ENCODE measurements at places on chromosomes 3 and 15.

- no peak for DNase-seq
Measured at GRCh38 chr3:46931631-46932331, 44.8 kb downstream of the CCDC12 start.

GRCh38 chr3:161325059-161325458 lies 46.3 kb downstream of the SPTSSB start:
- no peak for DNase-seq

DNA sequence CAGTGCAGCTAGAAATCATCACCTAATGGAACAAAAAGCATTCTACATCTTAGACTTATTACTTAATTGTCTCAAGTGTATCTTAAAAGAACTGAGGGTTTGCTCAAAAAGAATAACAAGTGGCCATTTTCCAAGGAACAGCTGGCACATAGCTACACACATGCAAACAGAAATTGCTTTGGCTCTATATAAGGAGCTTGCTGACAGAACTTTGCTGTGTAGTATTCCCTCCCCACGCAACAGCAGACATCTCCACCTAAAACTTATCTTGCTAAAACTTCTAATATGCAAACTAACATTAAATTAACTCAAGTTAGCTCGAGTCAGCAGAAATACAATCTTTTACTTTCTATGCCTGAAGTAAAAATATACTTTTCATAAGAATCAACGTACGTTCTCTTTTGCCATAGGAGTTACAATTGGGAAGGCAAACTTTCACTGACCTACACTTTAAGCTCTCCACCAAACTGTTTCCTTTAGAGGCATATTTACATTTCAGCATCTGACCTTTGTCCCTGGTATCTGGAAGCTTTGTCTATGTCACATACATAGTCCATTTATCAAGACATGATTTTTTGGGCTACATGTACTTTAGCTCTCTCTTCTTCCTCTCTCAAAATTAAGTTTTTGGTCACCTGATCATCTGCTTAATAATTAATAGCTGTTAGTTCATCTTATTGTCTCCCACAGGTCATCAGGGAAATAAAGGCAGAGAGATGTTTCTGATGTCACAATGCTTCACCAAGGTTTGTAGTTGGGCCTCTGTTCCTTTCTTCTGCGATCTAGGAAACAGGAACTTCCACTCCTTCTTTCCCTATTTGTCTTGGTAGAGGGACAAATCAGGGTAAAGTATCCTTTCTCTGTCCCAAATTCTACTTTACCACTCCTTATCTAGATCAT lies 163.4 kb upstream of the AGTR1 start:
- no peak for DNase-seq

- no peak for DNase-seq
Measured at GRCh38 chr15:89820666-89821611, 6.3 kb upstream of the ANPEP start.

DNA sequence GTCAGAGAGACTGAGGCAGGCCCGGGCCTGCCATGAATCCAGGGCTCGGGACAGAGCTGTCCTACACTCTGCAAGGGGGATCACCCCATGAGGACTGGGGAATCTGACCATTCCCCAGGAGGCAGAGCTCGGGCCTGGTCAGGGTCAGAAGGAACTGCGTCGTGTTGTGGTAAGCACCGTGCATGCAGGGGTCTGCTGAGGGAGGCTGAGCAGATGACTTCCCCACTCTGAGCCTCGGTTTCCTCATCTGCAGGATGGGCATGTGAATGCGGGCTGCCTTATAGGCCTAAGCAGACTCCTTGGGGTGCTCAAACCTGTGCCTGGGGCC lies 61.6 kb upstream of the IQSEC1 start:
- no peak for DNase-seq

DNA sequence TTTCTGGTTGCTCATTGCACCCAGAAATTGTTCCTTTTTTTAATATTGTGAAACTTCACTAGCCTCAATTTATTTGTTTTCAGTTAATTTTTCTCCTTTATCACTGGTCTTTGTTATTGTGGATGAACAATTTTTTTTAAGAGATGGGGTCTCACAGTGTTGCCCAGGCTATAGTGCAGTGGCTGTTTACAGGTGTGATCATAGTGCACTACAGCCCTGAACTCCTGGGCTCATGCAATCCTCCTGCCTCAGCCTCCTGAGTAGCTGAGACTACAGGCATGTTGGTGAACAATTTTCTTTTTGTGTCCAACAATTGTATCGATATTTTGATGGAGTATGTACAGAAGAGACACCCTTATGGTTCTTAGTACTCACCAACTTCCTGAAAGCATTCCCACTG lies 26.3 kb downstream of the BLM start:
- DNase-seq = no peak

DNA sequence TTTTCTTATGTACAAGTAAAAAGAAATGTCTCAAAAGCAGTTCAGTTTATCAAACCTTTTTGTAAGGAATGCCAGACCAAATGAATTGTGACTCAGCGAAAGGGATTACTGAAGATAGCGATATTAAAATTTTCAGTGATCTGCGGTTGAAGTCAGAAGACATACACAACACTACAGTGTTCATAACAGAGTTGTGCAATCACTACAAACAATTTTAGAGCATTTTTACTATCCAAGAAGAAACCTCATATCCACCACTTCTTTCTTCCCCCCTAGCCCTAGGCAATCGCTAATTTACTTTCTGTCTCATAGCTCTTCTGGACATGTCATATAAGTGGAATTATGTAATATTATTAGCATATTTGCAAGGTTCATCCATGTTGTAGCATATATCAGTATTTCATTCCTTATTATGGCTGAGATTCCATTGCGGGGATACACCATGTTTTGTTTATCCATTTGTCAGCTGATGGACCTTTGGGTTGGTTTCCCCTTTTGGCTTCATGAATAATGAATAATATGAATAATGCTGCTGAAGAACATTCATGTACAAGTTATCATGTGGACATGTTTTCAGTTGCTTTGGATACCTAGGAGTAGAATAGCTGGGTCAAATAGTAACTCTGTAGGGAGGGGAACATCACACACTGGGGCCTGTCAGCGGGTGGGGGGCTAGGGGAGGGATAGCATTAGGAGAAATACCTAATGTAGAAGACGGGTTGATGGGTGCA lies 23.6 kb upstream of the ALPK3 start:
- DNase-seq = no peak

GRCh38 chr3:161349529-161350312 lies 21.6 kb downstream of the SPTSSB start:
- no peak for DNase-seq
